ENCODE measurements at places on chromosomes 6 and 20. TPM values are rescaled to one million over a fixed set of nuclear protein-coding genes. Genes with fewer than 3 reads are reported as not detected.

DNA sequence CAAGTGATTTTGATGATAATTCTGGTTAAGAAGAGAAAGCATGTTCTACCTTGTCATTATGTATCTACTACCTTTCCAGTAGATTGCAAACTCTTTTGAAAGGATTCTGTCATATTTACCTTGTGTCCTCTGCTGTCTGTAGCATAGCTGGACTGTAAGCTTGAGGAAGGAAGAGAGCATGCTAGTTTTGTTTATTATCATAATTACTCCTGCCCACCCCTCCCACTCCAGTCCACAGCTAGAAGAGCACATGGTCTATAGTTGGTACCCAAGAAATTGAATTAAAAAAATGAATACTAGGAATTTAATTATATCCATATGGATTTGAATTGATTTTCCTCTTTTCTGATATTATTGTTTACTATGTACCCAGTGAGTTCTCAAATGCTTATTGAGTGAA is 40.2 kb downstream of the PDE7B start:
- no peaks in the 10 kb centered on the region for H3K4me1 ChIP-seq
- no peak overlapping the region for H3K27ac ChIP-seq
- H3K27me3 ChIP-seq = no peaks in the 10 kb centered on the region
- DNase-seq = no peak

HECA gene
- 2.7 TPM for polyA plus RNA-seq

DNA sequence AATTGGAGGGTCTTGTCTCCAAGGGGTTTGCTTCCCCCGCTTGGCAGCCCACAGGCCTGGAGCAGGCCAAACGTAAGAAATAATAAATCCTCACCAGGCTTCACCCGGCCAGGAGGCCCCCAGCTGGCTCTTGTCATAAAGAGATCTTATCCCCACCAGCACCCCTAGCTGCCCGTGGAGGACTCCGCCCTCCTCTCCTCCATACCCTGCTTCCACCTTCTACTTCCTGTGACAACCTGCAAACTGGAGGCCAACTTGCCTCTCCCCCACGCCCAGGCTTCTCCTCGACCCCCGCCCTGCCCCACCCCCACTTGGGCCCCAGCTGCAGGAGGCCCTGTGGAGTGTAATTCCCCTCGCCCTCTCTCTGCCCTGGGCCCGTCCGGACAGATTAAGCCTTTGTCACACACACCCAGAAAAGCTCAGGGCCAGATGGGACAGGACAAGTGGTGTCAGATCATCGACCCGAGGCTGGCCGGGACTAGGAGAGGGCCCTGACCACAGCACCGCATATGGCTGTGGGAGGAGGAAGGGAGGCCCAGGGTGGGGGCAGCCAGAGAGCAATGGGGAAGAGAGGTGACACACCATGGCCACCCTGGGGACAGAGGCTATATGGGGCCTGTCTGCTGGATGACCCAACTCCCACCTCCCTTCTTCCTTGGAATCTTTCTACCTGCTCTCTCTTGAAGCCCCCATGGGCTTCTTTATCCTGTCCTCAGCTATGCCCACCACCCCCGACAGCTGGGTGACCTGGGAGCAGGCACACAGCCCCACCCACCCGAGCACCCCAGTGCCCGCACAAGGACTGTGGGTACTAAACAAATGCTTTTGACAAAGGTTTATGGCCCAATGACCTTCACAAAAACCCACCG is 3.9 kb downstream of the NOL4L start:
- H3K4me1 ChIP-seq = no peaks in the 10 kb centered on the region
- no peak overlapping the region for H3K27ac ChIP-seq
- H3K4me3 ChIP-seq = no peak overlapping the region
- H3K27me3 ChIP-seq = no peaks in the 10 kb centered on the region
- H3K36me3 ChIP-seq = no peaks in the 10 kb centered on the region

TPD52L1 gene
- polyA plus RNA-seq = 12.3 TPM

- DNase-seq = no peak
- H3K27me3 ChIP-seq = no peaks in the 10 kb centered on the region
- no peak overlapping the region for H3K27ac ChIP-seq
- no peak overlapping the region for H3K4me3 ChIP-seq
- H3K36me3 ChIP-seq = no peaks in the 10 kb centered on the region
- H3K4me1 ChIP-seq = peaks cover 8% of the 10 kb centered on the region
These were observed 86.2 kb downstream of the PFDN4 start for GRCh38 chr20:54294094-54294493.

FAM110A gene
- polyA plus RNA-seq = 5.0 TPM

- H3K27ac ChIP-seq = no peak overlapping the region
- H3K27me3 ChIP-seq = no peaks in the 10 kb centered on the region
- no peaks in the 10 kb centered on the region for H3K36me3 ChIP-seq
- H3K4me1 ChIP-seq = no peaks in the 10 kb centered on the region
These were observed 24.7 kb downstream of the ZSCAN31 start for GRCh38 chr6:28311139-28311823.

GRCh38 chr6:20610636-20611370 is 76.5 kb downstream of the CDKAL1 start:
- no peaks in the 10 kb centered on the region for H3K27me3 ChIP-seq
- peak; percentile 47 for DNase-seq
- H3K36me3 ChIP-seq = no peaks in the 10 kb centered on the region
- H3K4me1 ChIP-seq = no peaks in the 10 kb centered on the region
- peak overlapping the region; percentile 22 for H3K27ac ChIP-seq

IYD gene
- not detected for polyA plus RNA-seq

DNA sequence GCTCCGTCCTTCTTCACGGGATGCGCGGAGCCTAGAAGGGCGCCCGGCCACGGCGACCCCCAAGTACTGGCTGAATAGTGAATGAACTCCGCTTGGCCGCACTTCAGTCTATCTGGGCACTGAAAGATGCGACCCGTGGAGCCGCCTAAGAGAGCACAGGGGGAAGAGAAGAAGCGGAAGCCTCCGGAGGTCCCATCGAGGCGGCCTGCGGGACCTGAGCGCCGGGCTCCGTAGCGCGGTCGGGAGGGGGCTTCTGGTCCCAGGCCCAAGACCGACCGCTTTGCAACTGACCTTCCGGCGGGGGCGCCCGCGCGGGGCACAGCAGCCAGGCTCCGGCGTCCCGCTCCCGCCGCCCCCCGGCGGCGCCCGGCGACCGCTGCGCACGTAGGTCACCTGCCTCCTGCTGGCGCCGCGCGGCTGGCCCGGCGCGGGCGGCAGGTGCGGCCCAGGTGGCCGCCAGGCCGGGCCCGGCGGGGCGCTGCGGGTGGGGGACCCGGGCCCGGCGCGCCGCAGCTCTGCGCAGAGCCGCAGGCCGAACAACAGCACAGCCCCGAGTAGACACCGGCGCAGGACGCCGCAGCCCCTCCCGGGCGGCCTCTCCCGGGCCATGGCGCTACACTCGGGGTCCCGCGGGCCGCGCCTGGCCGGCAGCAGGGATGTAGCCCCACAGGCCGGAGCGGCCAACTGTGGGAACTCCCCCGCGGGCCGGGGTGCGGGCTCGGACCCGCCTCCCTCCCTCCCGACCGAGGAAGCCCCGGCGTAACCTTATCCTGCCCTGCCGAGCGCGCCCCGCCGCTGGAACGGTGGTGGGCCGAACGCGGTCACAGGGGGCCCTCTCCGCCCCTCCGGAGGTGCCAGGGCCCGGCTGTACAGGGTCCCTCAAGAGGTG is at the start of gene METTL24:
METTL24 (minus strand) TSS at position 686 of the 889 bp plus-strand sequence; CDS start at position 609, 77 bp downstream.
- H3K27ac ChIP-seq = no peak within 1 kb of the TSS
- peaks cover 32% of the 10 kb centered on the region for H3K27me3 ChIP-seq
- H3K4me3 ChIP-seq = peak within 1 kb of the TSS; percentile 72
- peak; percentile 34 for DNase-seq
- H3K4me1 ChIP-seq = peaks cover 3% of the 10 kb centered on the region
- no peaks in the 10 kb centered on the region for H3K36me3 ChIP-seq

DNA sequence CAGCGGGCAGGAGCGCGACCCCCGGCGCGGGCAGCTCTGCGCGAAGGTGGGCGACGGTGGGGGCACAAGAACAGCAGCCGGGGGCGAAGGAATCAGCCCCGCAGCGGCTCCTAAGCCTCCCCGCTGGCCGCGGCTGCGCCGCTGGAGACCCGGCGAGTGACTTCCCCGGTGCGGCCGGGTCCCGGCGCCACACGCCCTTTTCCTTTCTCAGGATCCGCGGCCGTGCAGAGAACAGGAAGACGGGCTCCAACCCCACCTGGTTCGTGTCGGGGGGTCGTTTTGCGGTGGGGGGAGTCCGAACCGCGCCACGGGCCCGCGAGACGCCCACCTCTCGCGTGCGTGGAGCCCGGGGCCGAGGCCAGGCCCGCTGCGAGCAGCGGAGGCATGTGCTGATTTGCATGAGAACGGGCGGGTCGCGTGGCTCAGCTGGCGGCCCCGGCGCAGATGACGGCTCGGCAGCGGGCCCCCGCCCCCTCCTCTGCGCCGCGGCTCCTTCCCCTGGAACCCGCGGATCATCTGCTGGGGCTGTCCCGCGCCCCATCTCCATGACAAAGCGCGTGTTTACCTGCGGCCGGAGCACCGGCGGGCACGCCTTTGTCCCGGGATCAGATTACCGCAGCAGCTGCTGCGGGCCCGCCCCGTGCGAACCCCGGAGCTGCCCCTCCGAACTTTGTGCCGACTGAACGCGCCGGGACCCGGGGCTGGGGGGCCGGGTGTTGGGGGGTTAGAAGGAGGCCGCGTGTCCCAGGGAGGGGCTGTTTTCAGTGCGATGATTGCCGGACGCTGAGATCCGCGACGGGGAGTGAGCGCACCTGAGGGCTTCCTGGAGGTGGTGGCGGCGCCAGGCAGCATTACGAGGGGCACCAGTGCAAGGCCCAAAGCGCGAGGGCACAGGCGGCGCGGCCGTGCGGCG is 4.9 kb upstream of the DLL1 start:
- H3K4me3 ChIP-seq = peak overlapping the region; percentile 73
- peak; percentile 59 for DNase-seq
- 0 out of 2 replicates have a peak, but pooled peaks cover 6% of the 10 kb centered on the region for H3K4me1 ChIP-seq
- no peak overlapping the region for H3K27ac ChIP-seq
- no peaks in the 10 kb centered on the region for H3K36me3 ChIP-seq

GRCh38 chr6:73085443-73085871 is 139.8 kb downstream of the KHDC1L start:
- DNase-seq = peak; percentile 13
- H3K27me3 ChIP-seq = no peaks in the 10 kb centered on the region
- no peak overlapping the region for H3K27ac ChIP-seq
- H3K36me3 ChIP-seq = no peaks in the 10 kb centered on the region
- H3K4me1 ChIP-seq = peaks cover 4% of the 10 kb centered on the region

- H3K36me3 ChIP-seq = no peaks in the 10 kb centered on the region
- H3K4me1 ChIP-seq = peaks cover 12% of the 10 kb centered on the region
- H3K4me3 ChIP-seq = no peak overlapping the region
- no peaks in the 10 kb centered on the region for H3K27me3 ChIP-seq
- no peak for DNase-seq
These were observed 15.7 kb upstream of the CGA start for GRCh38 chr6:87110636-87111035.

NHSL1 gene
- polyA plus RNA-seq = 3.3 TPM

GRCh38 chr6:100614386-100614785 is 149.7 kb upstream of the SIM1 start:
- H3K27me3 ChIP-seq = no peaks in the 10 kb centered on the region
- no peak for DNase-seq
- H3K4me1 ChIP-seq = peaks cover 51% of the 10 kb centered on the region
- H3K36me3 ChIP-seq = no peaks in the 10 kb centered on the region

DNA sequence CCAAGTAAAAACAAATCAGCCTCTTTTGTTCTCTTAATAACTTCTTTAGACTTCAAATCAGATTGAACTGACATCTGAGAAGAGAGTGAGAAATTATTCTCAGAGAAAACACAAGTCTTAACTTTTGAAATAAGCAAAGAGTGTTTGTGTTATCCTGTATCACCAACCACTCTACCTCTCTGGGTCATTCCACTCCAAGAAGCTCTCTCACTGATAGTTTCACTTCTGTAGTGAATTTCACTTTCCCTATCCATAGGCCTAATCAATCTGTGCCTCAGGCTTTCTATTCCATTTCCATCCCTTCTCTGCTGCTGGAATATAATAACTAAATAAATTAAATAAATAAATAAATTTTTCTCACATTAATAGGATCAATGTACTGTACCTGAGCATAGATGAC is 235.0 kb downstream of the HTR1B start:
- H3K27me3 ChIP-seq = no peaks in the 10 kb centered on the region
- H3K27ac ChIP-seq = no peak overlapping the region
- DNase-seq = no peak
- H3K36me3 ChIP-seq = no peaks in the 10 kb centered on the region

GRCh38 chr6:136438441-136438840 is 111.8 kb downstream of the MAP7 start:
- H3K4me3 ChIP-seq = no peak overlapping the region
- no peaks in the 10 kb centered on the region for H3K36me3 ChIP-seq
- no peak overlapping the region for H3K27ac ChIP-seq

TCF21 gene
- 4.0 TPM for polyA plus RNA-seq

- H3K27ac ChIP-seq = no peak overlapping the region
- H3K36me3 ChIP-seq = no peaks in the 10 kb centered on the region
- H3K4me3 ChIP-seq = no peak overlapping the region
- peaks cover 31% of the 10 kb centered on the region for H3K4me1 ChIP-seq
These were observed 76.2 kb upstream of the FRMD1 start for GRCh38 chr6:168155193-168155592.

GRCh38 chr6:43076464-43077332 is 584 bp downstream of the PTK7 start:
- peaks cover 30% of the 10 kb centered on the region for H3K4me1 ChIP-seq
- no peaks in the 10 kb centered on the region for H3K36me3 ChIP-seq
- H3K27ac ChIP-seq = peak overlapping the region; percentile 85
- peak overlapping the region; percentile 94 for H3K4me3 ChIP-seq

GRCh38 chr6:143535189-143535614 is 23.7 kb upstream of the FUCA2 start:
- no peak overlapping the region for H3K27ac ChIP-seq
- no peaks in the 10 kb centered on the region for H3K27me3 ChIP-seq
- H3K4me1 ChIP-seq = peaks cover 5% of the 10 kb centered on the region
- no peaks in the 10 kb centered on the region for H3K36me3 ChIP-seq

BPI gene
- polyA plus RNA-seq = 0.10 TPM

- peak; percentile 64 for DNase-seq
- no peak overlapping the region for H3K27ac ChIP-seq
- H3K4me3 ChIP-seq = no peak overlapping the region
- H3K4me1 ChIP-seq = peaks cover 12% of the 10 kb centered on the region
These were observed 41.2 kb upstream of the JAG1 start for GRCh38 chr20:10715035-10715434.

EPPIN gene
- polyA plus RNA-seq = not detected

DNA sequence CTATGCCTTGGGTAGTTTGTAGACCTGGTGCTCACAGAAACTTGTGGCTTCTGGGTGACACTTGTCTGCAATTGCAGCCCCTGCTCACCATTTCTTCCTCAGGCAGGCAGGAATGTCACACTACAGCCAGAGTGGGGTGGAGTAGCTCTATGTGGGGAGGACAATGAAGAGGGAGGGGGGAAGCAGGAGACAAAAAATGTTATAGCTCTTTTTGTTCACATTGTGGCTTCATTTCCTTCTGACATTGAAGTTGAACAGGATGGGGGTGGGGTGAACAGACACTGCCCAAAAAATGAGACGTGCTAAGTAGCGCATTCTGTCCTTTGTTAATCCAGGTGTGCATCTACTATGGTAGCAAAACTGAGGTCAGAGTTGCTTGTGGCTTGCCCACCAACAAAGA is at the start of gene THEMIS:
THEMIS (minus strand) TSS at position 124 of the 400 bp plus-strand sequence. CDS start 126 bp downstream, outside the sequence.
- no peak within 1 kb of the TSS for H3K27ac ChIP-seq
- no peaks in the 10 kb centered on the region for H3K4me1 ChIP-seq
- H3K27me3 ChIP-seq = 0 out of 2 replicates have a peak, but pooled peaks cover 6% of the 10 kb centered on the region
- no peaks in the 10 kb centered on the region for H3K36me3 ChIP-seq

- H3K4me3 ChIP-seq = no peak overlapping the region
- H3K27ac ChIP-seq = no peak overlapping the region
- no peaks in the 10 kb centered on the region for H3K36me3 ChIP-seq
- no peaks in the 10 kb centered on the region for H3K27me3 ChIP-seq
- DNase-seq = no peak
- H3K4me1 ChIP-seq = no peaks in the 10 kb centered on the region
These were observed 417.5 kb downstream of the EYS start for GRCh38 chr6:65289491-65289890.

All from GM23248 (cell line).